ENCODE measurements at places on chromosomes 2 and 18.

DNA sequence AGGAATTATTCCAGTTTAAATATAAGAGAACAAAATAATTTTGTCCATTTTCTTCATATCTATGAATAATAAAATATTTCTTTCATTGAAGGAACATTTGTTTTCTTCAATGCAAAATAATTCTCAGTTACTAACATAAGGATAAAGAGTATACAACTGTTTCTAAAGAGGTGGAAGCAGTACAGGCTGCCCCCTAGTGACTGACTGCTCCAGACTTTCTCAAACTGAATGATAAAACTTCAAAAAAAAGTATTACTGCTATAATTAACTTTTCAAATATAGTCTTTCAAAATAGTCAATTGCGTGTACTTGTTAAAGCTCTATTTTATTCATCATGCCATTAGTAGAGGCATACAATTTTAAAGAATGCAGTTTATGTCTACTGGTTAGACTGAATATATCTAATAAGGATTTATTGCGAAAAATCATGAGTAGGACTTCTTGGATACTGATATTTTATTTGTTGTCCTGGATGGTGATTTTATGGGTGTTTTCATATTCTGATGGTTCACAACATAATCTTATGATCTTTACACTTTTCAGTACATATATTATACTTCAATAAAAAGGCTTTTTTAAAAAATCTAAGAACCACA, 100.1 kb downstream of the WDPCP start:
- DNase-seq: peak; percentile 19

GRCh38 chr2:217931846-217932560, 70.8 kb downstream of the TNS1 start:
- no peak for DNase-seq

GRCh38 chr2:166972002-166972401, 83.7 kb downstream of the XIRP2 start:
- no peak for DNase-seq

GRCh38 chr2:220227266-220227920, 600.0 kb downstream of the SLC4A3 start:
- no peak for DNase-seq

DNA sequence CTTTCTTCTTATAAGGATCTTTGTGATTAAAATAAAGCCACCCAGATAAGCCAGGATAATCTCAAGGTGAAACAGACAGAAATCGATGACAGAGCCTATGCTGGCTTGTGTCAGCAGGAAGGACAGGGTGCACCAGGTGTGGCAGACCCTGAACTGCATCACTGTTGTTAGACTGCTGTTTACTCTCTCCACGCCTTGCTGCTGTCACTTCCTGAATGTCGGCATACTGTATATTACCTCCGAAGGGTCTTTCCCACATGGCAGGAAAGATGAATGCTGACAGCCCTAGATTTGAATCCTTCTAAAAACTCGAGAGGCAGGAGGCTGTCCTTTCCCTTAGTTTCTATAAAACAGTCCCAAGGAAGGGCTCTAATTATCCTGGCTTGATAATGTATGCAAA, 18.9 kb upstream of the TMEM163 start:
- DNase-seq: no peak

DNA sequence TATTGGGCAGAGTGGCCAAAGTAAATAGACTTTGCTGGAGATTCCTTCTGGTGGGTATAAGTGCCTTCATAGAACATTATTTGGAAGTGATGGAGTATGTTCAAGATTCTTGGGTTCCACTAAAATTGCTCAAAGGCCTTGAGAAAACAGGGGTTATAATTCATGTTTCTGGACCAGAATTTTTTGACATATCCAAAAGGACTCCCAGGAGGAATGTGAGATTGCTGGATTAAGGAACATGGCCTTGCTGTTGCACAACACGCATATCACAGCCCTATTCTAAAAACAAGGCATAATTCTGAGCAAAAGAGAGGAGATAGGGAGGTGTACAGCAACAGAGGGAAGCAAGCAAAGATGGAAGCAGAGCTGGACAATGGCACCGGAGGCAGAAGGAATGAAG, 111.7 kb upstream of the TNP1 start:
- DNase-seq: no peak

DNA sequence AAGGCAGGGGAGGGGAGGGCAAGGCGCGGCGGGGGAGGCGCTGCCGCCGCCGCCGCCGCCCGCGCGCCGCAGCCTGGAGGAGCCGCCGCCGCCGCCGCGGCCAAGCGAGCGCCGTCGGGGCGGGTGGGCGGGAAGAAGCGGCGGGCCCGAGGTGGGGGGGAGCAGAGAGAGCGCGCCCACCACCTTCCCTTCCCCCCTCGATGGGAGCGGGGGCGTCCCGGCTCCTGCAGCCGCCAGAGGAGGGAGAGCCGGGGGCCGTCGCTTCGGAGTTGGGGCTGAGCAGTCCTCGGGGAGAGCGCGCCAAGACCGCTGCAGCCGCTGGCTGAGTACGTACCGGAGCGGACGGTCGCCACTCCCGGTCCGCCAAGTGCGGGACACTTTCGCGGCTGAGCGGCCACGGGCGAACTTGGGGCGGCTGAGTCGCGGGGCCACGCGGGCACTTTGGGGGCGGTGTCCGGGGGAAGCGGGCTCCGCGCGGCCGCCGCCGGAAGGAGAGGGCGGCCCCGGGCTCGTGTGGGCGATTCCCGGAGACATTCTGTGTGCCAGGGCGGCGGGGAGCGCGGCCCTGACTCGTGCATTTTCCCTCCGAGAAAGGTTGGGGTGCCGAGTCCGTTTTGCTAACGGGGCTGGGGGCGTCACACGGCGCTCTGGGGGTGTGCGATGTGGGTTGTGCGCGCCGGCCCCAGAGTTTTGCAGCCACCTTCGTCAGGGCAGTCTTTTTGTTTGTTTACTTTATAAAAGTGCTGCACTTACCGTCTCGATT, at the start of gene NAB1:
Gene NAB1 (plus strand): TSS at position 49 of the 763 bp plus-strand sequence. CDS start 10,094 bp downstream, outside the sequence.
- DNase-seq: peak; percentile 46

- no peak for DNase-seq
Measured at GRCh38 chr2:136986605-136987221, 221.4 kb downstream of the THSD7B start.
